ENCODE measurements at places on chromosomes 5 and 9. TPM values are rescaled to one million over a fixed set of nuclear protein-coding genes. Genes with fewer than 3 reads are reported as not detected.

Gene ITK
- 550 TPM for total RNA-seq

Gene PIP5K1B
- total RNA-seq, result 0.47 TPM

Gene PTPN3
- total RNA-seq, result 0.47 TPM

Gene ZFAND5
- total RNA-seq, result 291 TPM

Gene ACTBL2
- total RNA-seq, result not detected

Gene FGD3
- total RNA-seq, result 188 TPM

Gene TMEM232
- total RNA-seq, result 1.0 TPM

Gene SOX30
- total RNA-seq, result not detected

Gene CARD6
- total RNA-seq, result 2.8 TPM

DNA sequence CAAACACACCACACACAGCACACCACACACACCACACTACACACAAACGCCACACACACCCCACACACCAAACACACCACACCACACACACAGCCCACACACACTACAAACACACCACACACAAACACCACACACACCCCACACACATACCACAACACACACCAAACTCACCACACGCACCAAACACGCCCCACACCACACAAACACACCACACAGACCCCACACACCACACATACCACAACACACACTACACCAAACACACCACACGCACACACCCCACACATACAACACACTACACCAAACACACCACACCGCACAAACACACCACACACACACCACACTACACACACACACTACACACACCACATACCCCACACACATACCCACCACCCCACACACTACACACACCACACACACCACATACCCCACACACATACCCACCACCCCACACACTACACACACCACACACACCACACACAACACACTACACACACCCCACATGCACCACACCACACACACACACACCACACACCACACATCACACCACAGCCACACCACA, 151.2 kb downstream of the ERCC6L2 start:
- H3K4me3 ChIP-seq, result no peak overlapping the region
- H3K4me1 ChIP-seq, result peaks cover 24% of the 10 kb centered on the region
- H3K36me3 ChIP-seq, result no peaks in the 10 kb centered on the region
- DNase-seq, result no peak
- H3K27ac ChIP-seq, result no peak overlapping the region

DNA sequence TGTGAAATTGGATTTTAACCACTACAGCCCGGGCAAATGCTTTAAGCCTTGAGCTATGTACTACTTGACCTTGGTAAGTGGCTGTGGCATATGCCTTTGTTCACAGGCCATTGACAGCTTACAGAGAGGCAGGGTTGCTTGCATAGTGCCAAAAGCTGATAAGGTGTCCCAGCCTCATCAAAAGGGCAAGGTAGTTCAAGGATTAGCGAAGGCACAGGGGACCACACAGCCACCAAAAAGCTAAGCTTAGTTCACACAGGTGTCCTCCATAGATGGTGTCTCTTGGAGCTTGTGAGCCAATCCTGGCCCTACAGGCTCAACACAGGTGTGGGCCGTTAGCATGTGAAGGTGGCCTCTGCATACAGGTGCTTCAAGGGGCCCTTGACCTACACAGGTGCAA, 86.8 kb downstream of the ZNF622 start:
- peaks cover 2% of the 10 kb centered on the region for H3K27me3 ChIP-seq
- H3K4me1 ChIP-seq, result no peaks in the 10 kb centered on the region
- H3K36me3 ChIP-seq, result no peaks in the 10 kb centered on the region

- H3K36me3 ChIP-seq, result no peaks in the 10 kb centered on the region
- H3K4me1 ChIP-seq, result no peaks in the 10 kb centered on the region
- H3K4me3 ChIP-seq, result no peak overlapping the region
- H3K27ac ChIP-seq, result no peak overlapping the region
- DNase-seq, result no peak
These were observed 34.0 kb downstream of the ZNF474 start for GRCh38 chr5:122163121-122164069.

DNA sequence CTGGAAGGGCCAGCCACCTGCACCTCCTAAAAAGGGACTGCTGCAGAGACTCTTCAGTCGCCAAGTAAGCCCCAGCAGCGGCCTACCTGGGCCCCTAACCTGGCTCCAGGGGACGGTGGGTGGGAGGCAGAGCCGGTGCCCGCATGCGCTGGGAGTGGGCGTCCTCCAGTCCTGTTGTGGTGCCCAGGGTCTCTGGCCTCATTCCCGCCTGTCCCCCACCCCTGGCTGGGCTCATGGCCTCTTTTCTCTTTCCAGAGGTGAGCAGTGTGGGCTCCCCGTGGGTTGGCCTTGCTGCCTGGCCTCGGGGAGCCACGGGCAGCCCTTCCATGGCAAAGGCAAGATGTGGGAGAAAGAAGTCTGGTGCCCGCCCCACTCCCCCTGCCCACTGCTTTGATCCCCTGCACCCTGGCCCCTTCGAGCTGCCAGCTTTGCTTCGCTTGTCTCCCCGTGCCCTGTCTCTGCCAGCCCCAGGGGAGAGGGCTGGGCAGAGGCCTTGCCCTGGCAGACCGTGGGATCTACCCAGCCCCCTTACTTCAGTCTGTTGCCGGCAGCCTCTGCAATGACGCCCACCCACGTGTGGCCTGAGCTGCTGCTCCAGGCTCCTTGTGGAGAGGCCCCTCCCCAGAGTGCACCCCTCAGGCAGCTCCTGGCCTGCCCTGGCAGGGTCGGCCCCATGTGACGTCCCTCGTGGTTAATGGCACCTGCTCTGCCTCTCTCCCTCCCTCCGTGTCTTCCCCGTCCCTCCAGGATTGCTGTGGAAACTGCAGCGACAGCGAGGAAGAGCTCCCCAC, 5.4 kb upstream of the PRR7 start:
- peaks cover 67% of the 10 kb centered on the region for H3K4me1 ChIP-seq
- H3K27me3 ChIP-seq, result no peaks in the 10 kb centered on the region
- peaks cover 47% of the 10 kb centered on the region for H3K36me3 ChIP-seq
- no peak overlapping the region for H3K4me3 ChIP-seq
- H3K27ac ChIP-seq, result peak overlapping the region; percentile 82
- DNase-seq, result no peak

- peaks cover 26% of the 10 kb centered on the region for H3K27me3 ChIP-seq
- H3K4me1 ChIP-seq, result no peaks in the 10 kb centered on the region
These were observed 8.8 kb upstream of the WDR36 start for GRCh38 chr5:111083323-111083722.

GRCh38 chr5:137136991-137137632, 362.0 kb downstream of the SPOCK1 start:
- H3K27me3 ChIP-seq, result no peaks in the 10 kb centered on the region
- no peaks in the 10 kb centered on the region for H3K36me3 ChIP-seq
- DNase-seq, result no peak
- no peak overlapping the region for H3K27ac ChIP-seq
- no peak overlapping the region for H3K4me3 ChIP-seq

DNA sequence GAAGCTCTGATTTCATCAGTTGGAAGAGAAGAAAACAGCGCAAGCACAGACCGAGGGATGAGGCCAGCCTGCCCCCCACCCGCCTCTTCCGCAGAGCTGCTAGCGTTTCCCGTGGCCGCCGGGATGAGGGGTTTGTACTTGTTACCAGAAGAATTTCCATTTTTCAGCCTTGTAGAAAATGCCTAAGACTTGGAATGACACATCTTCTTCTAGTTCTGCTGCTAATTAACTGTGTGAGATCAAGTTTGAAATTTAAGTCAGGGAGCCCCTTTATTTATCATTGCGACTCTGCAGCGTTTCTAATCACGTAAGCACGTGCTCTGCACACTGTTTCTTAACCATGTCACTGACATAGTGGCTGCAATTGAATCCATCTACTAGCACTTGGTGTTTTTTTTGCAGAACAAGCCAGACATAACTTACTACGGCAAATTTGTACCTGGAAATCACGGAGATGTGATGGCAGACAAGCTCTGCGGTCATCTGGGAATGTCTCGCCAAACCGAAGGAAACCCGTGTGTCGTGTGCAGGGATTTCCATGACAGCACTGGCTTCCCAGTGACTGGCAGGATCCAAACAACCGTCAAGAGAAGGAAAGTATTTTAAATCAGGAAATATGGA, 41.8 kb upstream of the ROR2 start:
- no peak overlapping the region for H3K27ac ChIP-seq
- no peaks in the 10 kb centered on the region for H3K4me1 ChIP-seq
- H3K36me3 ChIP-seq, result no peaks in the 10 kb centered on the region

- no peak for DNase-seq
- no peak overlapping the region for H3K27ac ChIP-seq
- no peaks in the 10 kb centered on the region for H3K27me3 ChIP-seq
- no peaks in the 10 kb centered on the region for H3K4me1 ChIP-seq
- H3K36me3 ChIP-seq, result no peaks in the 10 kb centered on the region
These were observed 48.9 kb downstream of the RASEF start for GRCh38 chr9:83013867-83014605.

GRCh38 chr5:55432549-55432948, 102.2 kb downstream of the PLPP1 start:
- no peak for DNase-seq
- no peaks in the 10 kb centered on the region for H3K27me3 ChIP-seq
- no peak overlapping the region for H3K27ac ChIP-seq
- H3K36me3 ChIP-seq, result peaks cover 20% of the 10 kb centered on the region

DNA sequence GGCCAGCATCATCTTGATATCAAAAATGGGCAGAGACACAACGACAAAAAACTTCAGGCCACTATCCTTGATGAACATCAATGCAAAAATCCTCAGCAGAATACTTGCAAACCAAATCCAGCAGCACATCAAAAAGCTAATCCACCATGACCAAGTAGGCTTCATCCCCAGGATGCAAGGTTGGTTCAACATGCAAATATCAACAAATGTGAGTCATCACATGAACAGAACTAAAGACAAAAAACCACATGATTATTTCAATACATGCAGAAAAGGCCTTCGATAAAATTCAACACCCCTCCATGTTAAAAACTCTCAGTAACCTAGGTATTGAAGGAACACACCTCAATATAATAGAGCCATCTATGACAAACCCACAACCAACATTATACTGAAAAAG, 8.5 kb downstream of the MTREX start:
- H3K4me3 ChIP-seq, result no peak overlapping the region
- peaks cover 7% of the 10 kb centered on the region for H3K36me3 ChIP-seq
- H3K27ac ChIP-seq, result no peak overlapping the region
- H3K27me3 ChIP-seq, result no peaks in the 10 kb centered on the region
- H3K4me1 ChIP-seq, result peaks cover 21% of the 10 kb centered on the region

- H3K27me3 ChIP-seq, result no peaks in the 10 kb centered on the region
- H3K27ac ChIP-seq, result no peak overlapping the region
- H3K36me3 ChIP-seq, result no peaks in the 10 kb centered on the region
- no peak overlapping the region for H3K4me3 ChIP-seq
These were observed 209.4 kb upstream of the MSX2 start for GRCh38 chr5:174514983-174515394.

- H3K27ac ChIP-seq, result no peak overlapping the region
- DNase-seq, result no peak
- no peaks in the 10 kb centered on the region for H3K4me1 ChIP-seq
- H3K36me3 ChIP-seq, result no peaks in the 10 kb centered on the region
- H3K27me3 ChIP-seq, result no peaks in the 10 kb centered on the region
These were observed 1977.7 kb upstream of the CDH9 start for GRCh38 chr5:29016067-29016466.

- no peak overlapping the region for H3K4me3 ChIP-seq
- no peak overlapping the region for H3K27ac ChIP-seq
- no peaks in the 10 kb centered on the region for H3K36me3 ChIP-seq
These were observed 29.8 kb upstream of the HMCN2 start for GRCh38 chr9:130235558-130236435.

GRCh38 chr9:5529683-5530221, 19.4 kb downstream of the PDCD1LG2 start:
- no peak for DNase-seq
- no peak overlapping the region for H3K27ac ChIP-seq
- H3K4me3 ChIP-seq, result peak overlapping the region; percentile 27
- no peaks in the 10 kb centered on the region for H3K36me3 ChIP-seq
- H3K4me1 ChIP-seq, result peaks cover 36% of the 10 kb centered on the region
- no peaks in the 10 kb centered on the region for H3K27me3 ChIP-seq
